Astrocyte of the cerebellum (primary cell): ENCODE measurements at places on chromosomes 7 and 10.
A peak's percentile ranks its signal among the peaks of the same experiment; 100 is the strongest.

DNA sequence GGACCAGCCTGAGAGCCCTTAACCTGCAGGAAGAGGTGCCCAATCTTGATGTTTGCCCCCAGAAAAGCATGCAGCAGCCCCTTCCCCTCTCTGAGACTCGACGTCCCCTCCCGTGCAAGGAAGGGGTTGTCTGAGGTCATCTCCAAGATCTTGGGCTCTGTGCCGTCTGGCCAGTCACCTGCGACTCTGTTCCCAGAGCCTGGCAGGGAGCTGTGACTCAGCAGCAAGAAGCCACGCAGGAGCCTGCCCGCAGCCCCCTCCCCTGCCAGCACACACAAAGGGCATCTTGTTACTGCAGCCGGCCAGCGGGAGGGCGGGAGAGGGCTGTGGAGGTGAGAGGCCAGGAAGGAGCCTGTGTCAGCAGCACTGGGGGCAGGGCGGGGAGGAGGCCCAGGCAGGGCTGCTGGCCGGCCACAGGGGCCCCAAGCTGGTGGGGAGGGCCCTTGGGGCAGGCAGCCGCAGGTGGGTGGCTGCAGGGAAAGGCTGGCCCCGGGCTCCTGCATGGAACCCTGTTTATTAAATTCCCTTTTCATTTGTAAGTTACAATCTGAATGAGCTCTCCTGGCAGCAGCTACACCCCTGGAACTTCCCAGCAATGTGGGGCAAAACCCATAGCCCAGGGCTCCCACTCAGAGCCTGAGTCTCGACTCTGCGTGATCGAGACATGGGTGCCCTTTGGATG is 103.7 kb upstream of the ZMIZ1 start:
- peak; percentile 48 for DNase-seq

- DNase-seq: no peak
Observed at GRCh38 chr10:122123186-122123585, 134.2 kb downstream of the TACC2 start.

DNA sequence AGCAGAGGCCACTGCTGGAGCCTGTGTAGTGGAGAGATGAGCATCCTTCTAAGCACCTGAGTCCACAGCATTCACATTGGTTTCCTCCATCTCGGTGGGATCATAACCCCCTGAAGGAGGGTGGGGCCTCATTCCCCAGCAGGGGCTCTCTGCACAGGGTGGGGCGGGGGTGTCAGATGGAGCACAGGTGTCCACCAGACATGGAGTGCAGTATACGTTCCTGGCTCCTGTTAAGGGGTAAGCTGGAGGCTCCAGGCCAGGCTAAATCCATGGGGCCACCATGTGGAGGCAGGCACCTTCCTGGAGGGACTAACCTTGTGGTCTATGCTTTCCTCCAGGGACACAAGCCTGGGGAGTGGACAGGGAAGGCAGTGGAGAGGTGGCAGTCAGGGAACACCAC is 252.6 kb downstream of the GRID1 start:
- DNase-seq: no peak

GRCh38 chr7:5234852-5235831 is 45.1 kb downstream of the WIPI2 start:
- no peak for DNase-seq

GRCh38 chr7:94395141-94396036 is 694 bp downstream of the COL1A2 start:
- peak; percentile 89 for DNase-seq

DNA sequence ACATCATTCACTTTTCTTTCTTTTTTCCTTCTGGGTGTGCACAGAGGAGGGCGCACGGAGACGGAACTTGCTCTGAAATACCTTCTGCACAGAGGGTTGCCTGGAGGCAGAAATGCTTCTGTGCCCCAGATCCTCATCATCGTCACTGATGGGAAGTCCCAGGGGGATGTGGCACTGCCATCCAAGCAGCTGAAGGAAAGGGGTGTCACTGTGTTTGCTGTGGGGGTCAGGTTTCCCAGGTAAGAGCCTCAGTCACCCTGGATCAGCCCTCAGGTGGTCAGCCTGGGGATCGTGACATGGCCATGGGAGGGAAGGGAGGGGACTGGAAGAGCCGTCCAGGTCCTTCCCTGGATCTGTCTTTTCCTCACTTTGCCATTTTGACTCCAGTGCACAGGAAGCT is 33.6 kb downstream of the VWA2 start:
- DNase-seq: no peak

DNA sequence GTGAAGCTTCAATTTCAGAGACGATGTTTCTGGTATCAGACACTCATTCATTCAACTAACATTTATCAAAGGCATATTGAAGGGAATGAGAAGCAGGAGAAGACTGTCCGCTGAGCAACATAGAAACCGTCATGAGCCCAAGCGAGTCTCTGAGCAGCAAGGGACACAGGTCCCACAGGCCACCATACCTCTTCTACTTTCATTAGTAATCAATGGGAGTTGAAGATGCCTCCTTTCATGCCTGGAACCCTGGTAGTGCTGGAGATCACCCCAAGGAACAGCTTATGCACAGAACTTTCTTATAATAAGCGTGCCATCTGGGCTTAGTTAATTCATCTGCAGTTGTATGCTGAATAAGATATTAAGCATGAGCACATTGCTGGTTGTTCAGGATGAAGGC is 1.2 kb downstream of the PAX4 start:
- DNase-seq: no peak

DNA sequence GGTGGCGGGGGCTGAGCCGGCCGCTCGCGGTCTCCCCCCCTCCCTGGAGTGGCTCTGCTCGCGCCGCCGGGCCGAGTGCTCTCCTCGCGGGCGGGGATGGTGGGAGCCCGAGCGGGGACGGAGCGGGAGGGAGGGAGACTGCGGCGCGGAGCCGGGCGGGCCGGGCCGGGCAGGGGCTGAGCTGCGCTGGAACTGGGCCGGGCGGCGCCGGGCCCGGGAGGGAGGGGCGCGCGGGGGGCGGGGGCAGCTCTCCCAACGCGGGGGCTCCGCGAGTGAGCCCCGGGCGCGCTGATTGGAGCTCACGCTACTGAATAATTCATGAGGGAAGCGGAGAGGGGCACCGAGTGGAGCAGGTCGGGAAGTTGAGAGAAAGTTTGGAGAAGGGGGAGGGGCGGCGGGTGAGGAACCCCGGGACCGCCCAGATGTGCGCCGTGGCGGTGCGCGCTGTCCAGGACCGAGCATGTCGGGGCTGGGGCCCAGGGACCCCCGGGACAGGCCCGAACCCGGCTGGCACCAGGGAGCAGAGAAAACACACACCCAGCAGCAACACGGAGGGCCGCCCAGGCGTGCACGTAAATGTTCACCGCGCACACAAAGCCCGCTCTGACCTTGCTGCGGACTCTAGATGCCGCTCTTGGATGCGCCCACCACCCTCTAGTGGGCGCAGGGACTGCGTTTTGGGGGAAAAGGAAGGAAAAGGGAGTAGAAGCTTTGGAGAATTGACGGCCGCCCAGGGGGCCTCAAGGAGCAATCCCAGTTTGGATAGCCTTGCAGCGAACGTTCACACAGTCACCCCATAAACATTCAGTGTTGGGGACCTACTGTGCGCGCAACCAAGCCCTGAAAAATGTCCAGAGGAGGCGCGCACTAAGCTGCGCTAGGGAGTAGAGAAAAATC is at the start of gene EPHB4:
EPHB4 (minus strand) TSS at position 194 of the 897 bp plus-strand sequence. CDS start 493 bp downstream, outside the sequence.
- peak; percentile 50 for DNase-seq

DNA sequence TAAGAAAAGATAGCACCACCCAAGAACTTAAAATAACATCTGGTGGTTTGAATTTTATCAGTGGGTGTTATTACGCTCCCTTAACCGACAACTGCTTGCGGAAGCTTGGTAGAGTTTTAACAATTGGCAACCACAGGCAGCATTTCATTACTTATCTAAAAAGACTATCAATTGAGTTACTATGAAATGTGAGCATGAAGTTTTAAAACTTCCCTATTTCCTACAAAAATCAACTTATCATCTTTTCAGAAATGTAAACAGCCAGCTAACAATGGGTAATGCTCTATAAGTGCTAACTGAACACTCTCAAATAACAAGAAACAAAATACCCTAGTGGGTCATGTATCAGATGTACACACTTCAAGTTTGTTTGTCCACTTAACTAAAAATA is 68.8 kb downstream of the OSBPL3 start:
- DNase-seq: no peak

DNA sequence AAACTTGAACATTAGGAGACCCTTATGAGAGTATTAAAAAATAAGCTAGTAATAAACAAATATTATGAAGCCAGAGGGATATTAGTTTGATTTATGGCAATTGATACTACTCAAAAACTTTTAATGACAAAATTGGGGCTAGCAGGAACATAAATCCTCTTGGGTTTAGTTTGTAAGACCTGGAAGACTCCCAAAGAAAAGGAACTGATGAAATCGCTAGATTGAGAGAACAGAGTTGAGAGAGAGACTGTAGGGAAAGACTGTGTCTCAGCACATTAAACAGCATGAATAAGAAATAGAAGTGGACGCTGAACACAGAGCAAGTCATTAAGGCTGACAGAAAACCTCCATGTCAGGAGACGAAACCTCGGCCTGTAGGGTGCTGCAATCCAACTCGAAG is 56.4 kb downstream of the ICA1 start:
- no peak for DNase-seq

DNA sequence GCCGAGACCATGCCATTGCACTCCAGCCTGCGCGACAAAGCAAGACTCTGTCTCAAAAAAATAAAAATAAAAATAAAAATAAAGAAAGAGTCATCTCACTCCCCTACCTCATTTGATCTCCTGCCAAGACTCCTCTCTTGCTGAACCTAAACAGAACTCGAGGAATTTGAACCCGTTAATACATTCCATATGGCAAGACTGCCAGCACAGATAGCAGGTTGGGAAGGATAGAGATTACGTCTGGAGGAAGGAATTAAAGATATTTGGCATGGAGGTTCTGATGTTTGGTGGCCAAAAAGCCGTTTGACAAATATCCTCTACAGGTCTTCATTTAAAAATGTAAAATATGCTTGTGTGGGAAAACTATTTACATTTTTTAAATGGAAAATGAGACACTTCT is 549.6 kb downstream of the HTR7 start:
- no peak for DNase-seq

GRCh38 chr7:85644272-85644671 is 457.4 kb upstream of the SEMA3D start:
- DNase-seq: no peak

DNA sequence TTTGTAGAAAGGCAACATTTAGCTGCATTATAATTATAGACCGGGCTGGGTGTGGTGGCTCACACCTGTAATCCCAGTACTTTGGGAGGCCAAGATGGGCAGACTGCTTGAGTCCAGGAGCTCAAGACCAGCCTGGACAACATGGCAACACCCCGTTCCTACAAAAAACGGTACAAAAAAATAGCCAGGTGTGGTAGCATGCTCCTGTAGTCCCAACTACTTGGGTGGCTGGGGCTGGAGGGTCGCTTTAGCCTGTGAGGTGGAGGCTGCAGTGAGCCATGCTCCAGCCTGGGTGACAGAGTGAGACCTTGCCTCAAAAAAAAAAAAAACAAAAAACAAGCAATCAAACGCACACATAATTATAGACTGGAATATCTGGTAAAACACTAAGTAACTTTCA is 5.0 kb downstream of the YWHAG start:
- no peak for DNase-seq

DNA sequence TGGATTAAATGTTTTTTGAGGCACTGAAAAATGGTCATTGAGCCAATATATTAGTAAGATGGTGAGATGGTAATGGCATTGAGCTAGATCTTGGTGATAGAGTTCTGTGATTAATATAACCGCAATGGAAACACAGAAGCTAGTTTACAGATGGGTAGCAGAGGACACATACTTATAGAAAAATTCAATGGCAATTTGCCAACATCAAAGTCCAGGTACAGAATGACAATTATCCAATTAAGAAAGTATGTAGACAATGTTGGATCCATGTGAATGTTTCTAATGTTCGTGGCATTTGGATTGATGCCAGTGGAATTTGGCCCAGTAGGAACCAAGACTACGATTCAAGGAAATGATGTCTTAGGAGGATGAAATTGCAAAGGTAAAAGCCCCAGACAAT is 187.8 kb downstream of the GNAT3 start:
- DNase-seq: peak; percentile 70

GRCh38 chr7:141841385-141841784 is at the start of gene PRSS37:
Gene PRSS37 (minus strand): TSS chr7:141841485. CDS start chr7:141841049, 436 bp downstream.
- no peak for DNase-seq

DNA sequence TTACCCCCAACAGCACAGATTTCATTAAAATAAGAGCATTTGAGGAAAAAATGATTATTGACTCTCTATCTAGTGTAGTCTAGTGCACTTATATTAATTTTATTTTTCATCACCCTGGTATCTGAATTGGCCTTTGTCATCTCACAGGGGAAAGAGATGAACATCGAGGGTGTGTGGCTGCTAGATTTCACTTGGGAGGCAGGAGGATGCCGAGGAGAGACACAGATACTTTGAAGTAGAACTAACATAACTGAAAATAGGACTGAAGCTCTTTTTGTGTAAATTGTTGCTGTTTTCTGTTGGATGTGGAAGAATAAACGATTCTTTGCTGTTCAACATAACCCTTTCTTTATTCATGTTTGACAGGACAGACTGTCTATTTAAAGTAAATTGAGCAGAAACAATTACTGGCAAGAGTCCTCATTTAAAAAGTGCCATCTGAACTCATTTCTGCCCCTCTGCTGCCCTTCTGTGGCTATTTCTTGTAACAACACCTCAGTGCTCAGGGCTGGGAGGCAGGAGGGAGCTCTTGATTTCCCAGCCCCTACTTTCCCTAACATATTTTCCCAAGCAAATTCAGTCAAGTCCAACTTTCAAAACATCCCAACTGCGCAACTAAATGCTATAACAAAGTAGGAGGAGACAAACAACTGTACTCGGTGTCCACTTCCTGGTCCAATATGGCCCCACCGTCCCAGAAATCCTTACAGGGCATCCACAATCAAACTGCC is 15.6 kb downstream of the LYZL1 start:
- DNase-seq: peak; percentile 81

GRCh38 chr7:114183311-114184088 is 231.1 kb upstream of the FOXP2 start:
- DNase-seq: no peak

DNA sequence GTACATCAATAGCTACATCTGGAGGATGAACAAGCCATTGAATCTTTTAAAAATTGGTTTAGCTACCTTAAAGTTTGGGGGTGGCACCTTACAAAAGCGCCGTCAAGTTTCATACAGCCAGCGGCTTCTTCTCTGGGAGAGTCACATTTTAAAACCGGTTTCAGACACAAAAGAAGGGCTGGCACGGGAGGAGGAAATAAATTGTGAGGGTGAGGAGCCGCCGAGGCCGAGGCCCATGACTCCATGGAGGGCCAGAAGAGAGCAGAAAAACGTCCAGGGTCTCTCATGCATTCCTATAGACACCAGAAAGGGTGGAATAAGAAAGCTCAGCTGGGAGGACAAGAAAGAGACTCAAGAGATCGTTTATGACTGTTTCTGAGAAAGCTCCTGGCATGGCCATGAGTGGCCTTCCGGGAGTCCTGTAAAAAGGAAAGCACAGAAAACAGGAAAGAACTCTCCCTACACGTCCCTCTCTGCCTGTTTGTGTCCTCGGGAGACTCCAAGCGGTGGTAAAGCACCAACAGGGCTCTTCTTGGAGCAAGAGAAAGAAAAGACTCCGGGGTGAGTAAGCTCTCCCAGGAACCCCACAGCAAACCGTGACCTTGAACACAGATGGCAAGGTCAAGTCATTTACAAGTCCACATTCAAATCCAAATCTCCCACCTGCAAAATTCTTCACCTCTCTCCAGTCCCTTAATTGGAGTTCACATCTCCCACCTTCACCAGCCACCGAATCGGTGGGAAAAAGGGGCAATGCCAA is 1.8 kb downstream of the FRAT2 start:
- peak; percentile 53 for DNase-seq

GRCh38 chr7:8282162-8282561 is 20.2 kb upstream of the ICA1 start:
- no peak for DNase-seq
